ENCODE measurements at places on chromosomes 7 and 10.
A peak's percentile ranks its signal among the peaks of the same experiment; 100 is the strongest.

DNA sequence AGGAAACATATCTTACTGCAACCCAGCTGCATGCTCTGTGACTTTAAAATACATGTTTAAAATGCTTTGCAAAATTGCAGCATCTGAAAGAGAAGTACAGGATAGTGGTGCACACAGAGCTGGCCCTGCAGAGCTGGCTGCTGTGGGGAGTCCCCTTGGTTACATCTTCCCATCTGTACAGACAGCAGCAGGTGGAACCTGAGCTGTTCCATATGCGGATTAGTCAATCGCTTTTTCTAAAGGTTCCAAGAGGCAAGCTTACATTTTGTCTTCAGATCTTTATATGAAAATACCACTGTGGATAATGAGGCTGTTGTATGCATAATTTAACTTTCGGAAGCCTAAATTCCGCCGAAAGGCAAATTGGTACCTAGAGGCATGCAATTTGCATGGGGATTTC, 444.1 kb downstream of the NRG3 start:
- no peaks in the 10 kb centered on the region for H3K4me1 ChIP-seq
- DNase-seq = no peak
- no peaks in the 10 kb centered on the region for H3K36me3 ChIP-seq
- no peak overlapping the region for H3K27ac ChIP-seq
- H3K27me3 ChIP-seq = no peaks in the 10 kb centered on the region

DNA sequence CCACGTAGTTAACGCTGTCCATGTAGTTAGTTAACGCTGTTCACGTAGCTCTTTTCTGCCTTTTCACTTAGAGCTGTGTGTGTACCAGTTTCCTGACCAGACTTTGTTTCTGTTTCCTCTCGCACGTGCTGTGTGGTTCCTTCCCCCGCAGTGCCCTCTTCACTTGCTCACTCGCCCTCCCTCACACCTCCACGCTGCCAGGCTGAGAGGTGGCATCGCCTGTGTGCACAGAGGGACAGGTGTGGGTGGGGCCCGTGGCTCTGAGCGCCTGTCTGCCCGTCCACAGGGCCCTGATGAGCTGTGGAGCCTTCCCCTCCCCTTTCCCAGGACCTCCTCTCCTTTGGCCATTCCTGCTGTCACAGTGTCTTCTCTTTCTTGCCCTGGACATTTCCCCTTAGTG, 30.6 kb downstream of the WDR37 start:
- no peak overlapping the region for H3K27ac ChIP-seq
- H3K36me3 ChIP-seq = peaks cover 68% of the 10 kb centered on the region
- no peak for DNase-seq
- no peaks in the 10 kb centered on the region for H3K4me1 ChIP-seq
- no peaks in the 10 kb centered on the region for H3K27me3 ChIP-seq

DNA sequence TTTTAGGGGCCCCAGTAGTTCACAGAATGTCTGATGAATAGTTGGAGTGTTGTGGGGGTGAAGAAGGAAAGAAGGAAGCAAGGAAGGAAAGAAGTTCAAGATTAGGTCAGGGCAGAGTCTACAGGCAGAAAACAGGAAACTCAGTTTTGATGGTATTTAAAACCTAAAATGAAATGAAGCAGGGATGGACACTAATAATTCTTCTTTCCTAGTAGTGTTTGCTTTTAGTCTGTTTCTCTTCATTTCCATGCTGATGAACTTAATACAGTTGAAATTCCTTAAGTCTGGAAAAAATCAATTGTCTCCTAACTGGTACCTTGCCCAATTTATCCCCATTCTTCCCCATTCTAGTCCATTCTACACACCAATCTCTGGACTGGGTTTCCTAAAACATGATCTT, 59.0 kb upstream of the GSAP start:
- H3K4me1 ChIP-seq = no peaks in the 10 kb centered on the region
- no peaks in the 10 kb centered on the region for H3K36me3 ChIP-seq
- no peak for DNase-seq
- H3K4me3 ChIP-seq = no peak overlapping the region
- H3K27ac ChIP-seq = no peak overlapping the region
- no peaks in the 10 kb centered on the region for H3K27me3 ChIP-seq

DNA sequence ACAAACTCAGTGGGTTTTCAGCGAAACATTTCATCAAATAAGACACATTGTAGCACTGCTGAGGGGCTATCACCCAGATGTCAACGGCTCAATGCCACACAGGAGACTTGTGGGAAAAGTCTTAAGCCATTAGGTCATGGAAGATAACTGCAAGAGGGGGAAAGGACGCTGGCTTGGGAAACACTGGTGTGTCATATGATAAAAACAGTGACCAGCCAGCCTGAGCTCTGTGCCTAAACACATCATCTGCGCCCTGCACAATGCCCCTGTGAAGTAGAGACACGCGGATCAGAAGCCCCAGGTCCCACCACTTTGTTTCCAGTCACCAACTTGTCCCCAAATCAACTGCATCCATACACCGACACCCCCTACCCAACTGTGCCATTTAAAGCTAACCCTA, 116.7 kb downstream of the TNS3 start:
- DNase-seq = no peak
- no peak overlapping the region for H3K4me3 ChIP-seq
- no peaks in the 10 kb centered on the region for H3K27me3 ChIP-seq
- H3K36me3 ChIP-seq = no peaks in the 10 kb centered on the region

DNA sequence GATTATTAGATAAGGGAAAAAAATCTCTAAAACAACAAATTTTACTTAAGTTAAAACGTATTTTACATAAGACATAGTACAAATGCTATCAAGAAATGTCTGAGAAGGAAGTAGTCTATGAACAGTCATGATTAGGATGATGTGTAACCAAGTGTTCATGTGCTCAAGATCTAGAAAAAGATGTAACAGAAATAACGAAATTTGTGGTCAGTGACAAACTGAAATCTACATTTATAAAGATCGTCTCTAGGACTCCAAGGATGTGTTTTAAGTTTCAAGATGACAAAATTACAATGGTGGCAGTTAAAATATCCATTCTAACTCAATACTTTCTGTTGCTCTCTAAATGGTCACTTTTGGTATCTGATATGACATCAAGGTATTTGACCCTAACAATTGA, 17.2 kb downstream of the PPP3CB start:
- H3K27ac ChIP-seq = no peak overlapping the region
- H3K36me3 ChIP-seq = peaks cover 16% of the 10 kb centered on the region
- DNase-seq = no peak
- H3K4me1 ChIP-seq = peaks cover 5% of the 10 kb centered on the region
- no peak overlapping the region for H3K4me3 ChIP-seq
- H3K27me3 ChIP-seq = no peaks in the 10 kb centered on the region

DNA sequence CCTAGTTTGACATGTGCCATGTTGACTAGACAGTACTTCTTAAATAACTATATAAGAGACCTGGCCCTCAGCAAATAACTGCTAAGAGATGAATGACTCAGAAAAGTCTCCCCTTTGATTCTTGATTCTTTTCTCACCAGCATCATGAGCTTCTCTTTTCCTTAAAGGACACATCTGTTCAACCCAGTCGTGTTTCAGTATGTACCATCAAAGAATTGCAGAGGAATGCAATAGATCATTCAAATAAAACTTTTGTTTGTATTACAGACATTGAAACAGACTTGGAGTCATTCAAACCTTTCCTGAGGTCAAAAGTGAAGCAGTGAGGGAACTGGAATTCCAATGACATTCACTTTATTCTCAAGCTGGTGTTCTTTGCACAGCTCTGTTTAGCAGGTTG, 598.3 kb upstream of the GHITM start:
- H3K27ac ChIP-seq = no peak overlapping the region
- H3K27me3 ChIP-seq = no peaks in the 10 kb centered on the region
- no peaks in the 10 kb centered on the region for H3K36me3 ChIP-seq
- no peak for DNase-seq

DNA sequence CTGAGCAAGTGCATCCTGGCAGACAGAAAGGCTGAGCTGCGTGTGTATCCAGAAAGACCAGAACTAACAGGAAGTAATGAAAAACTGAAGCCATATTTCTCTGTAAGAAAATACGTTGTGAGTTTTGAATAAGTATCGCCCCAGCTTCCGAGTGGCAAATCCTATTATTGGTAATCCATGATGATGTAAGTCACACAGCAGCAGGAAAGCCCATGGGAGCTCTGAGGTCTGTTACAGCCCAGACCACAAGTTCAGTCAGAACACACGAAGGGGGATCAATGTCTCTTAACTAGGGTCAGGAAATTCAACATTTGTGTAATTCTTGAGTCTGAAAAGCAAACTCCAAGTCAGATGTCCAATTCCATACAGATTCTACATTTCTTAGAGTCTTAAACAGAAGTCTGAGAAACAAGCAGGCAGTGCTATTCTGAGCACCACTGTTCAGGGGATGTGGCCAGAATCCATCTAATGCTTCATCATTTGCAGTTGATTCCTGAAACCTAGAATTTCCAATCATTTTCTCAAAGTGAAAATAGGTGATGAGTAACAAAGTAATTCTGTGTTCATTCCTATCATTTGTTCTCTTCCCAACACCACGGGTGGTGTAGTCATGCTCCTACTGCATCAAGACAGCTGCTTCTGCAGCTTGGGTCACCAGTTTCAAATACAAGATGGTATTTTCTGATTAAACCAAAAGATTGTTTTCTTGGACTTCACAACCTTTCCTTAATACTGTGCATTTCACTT, at the start of gene LRIT2:
Gene LRIT2, minus strand, starts transcription at position 118 of the 747 bp plus-strand sequence. Its CDS starts 24 bp downstream, at position 94.
- no peak within 1 kb of the TSS for H3K4me3 ChIP-seq
- H3K36me3 ChIP-seq = no peaks in the 10 kb centered on the region
- H3K27me3 ChIP-seq = no peaks in the 10 kb centered on the region
- no peak within 1 kb of the TSS for H3K27ac ChIP-seq
- DNase-seq = no peak

- H3K27me3 ChIP-seq = no peaks in the 10 kb centered on the region
- no peaks in the 10 kb centered on the region for H3K4me1 ChIP-seq
- H3K36me3 ChIP-seq = no peaks in the 10 kb centered on the region
- no peak overlapping the region for H3K27ac ChIP-seq
- no peak for DNase-seq
Measured at GRCh38 chr7:22179442-22179879, 177.5 kb downstream of the RAPGEF5 start.

GRCh38 chr10:69092959-69093850, 5.3 kb downstream of the SRGN start:
- no peak overlapping the region for H3K27ac ChIP-seq
- H3K27me3 ChIP-seq = no peaks in the 10 kb centered on the region
- peaks cover 2% of the 10 kb centered on the region for H3K36me3 ChIP-seq
- DNase-seq = peak; percentile 81

DNA sequence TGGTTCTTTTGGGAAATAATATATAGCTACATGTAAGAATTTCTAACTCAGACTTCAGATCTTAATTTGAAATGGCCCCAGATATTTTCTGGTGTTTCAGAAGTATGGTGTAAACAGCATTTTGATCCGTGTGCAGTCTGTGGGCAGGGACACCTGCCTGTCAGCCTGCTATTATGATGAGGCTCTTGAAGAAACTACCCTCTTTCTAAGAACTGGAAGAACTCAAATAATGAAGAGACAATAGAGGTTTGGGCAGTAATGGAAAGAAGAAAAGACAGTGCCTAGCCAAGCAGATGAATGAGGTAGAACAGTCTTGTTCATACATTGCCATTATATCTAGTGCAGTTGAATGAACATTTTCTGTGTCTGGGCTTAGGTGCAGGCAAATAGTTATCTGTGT, 256.6 kb downstream of the ARHGAP21 start:
- H3K4me3 ChIP-seq = peak overlapping the region; percentile 13
- peaks cover 13% of the 10 kb centered on the region for H3K4me1 ChIP-seq
- H3K27ac ChIP-seq = no peak overlapping the region
- no peaks in the 10 kb centered on the region for H3K36me3 ChIP-seq
- no peaks in the 10 kb centered on the region for H3K27me3 ChIP-seq

- H3K4me1 ChIP-seq = peaks cover 2% of the 10 kb centered on the region
- no peak overlapping the region for H3K27ac ChIP-seq
- no peak for DNase-seq
- H3K27me3 ChIP-seq = no peaks in the 10 kb centered on the region
Measured at GRCh38 chr10:62244785-62245467, 23.7 kb downstream of the RTKN2 start.

DNA sequence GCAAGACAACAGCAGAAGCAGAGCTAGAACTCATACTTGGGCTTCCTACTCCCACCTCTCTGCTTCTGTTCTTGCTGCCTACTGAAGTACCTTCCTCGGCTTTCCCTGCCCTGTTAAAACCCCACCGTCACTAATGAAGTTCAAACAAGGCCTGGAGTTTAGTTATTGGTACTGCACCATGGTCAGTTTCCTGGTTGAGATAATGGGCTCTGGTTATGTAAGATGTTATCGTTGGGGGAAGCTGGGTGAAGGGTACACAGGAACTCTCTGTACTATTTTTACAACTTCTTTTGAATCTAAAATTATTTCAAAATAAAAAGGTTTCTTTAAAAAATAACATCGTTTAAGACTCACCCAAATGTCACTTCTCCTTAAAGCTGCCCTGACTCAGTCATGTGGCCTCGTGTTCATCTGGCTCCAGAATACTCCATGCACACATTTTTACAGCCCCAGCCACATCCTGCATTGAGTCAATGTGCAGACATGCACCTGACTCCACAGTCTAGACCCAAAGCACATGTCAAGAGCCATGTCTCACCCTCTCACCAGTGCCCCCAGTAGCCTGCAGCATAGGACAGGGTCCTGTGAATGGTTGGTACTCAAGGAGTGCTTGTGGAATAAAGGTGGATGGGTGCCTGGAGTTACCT, 36.9 kb upstream of the AQP1 start:
- no peak for DNase-seq
- no peak overlapping the region for H3K4me3 ChIP-seq
- no peaks in the 10 kb centered on the region for H3K4me1 ChIP-seq
- H3K36me3 ChIP-seq = peaks cover 36% of the 10 kb centered on the region
- H3K27me3 ChIP-seq = no peaks in the 10 kb centered on the region

DNA sequence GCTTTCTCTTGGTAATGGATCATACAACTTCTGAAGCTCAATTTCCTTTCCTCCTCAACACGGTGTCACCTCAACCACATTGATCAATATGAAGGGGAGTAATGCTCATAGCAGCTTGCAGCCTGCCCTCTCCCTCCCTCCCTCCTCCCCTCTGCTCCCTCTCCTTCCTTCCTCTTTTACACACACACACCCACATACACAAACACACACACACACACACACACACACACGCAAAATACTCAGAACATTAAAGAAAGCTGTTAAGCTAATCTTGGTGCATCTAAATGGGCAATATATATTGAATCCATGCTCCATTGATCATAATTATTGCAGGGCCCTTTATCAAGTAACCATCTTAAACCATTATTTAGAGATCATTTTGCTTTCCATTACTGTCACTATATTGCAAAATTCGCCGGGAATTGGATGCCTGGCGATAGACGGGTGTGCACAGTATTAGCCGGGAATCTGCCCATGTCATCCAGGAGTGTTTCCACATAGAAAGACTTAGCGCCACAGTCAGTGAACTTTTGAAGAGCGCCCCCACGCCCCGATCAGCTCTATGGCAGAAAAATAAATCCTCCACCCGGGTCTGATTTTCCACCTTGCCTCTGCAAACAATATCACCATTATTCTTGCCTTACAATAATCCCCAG, 122.0 kb downstream of the PRLHR start:
- H3K4me3 ChIP-seq = no peak overlapping the region
- H3K27me3 ChIP-seq = no peaks in the 10 kb centered on the region
- no peaks in the 10 kb centered on the region for H3K4me1 ChIP-seq
- no peak for DNase-seq
- no peaks in the 10 kb centered on the region for H3K36me3 ChIP-seq
- no peak overlapping the region for H3K27ac ChIP-seq

- no peaks in the 10 kb centered on the region for H3K36me3 ChIP-seq
- no peak overlapping the region for H3K27ac ChIP-seq
- H3K27me3 ChIP-seq = no peaks in the 10 kb centered on the region
- no peak overlapping the region for H3K4me3 ChIP-seq
- DNase-seq = no peak
Measured at GRCh38 chr7:123355576-123356190, 155.9 kb upstream of the SLC13A1 start.

Measured in thoracic aorta (tissue), 2 donors.